ENCODE measurements at places on chromosomes 13 and 19.

GRCh38 chr13:50116430-50116973 is 101.3 kb downstream of the KCNRG start:
- no peak for DNase-seq

GRCh38 chr13:59230484-59231264 is 933.1 kb downstream of the DIAPH3 start:
- DNase-seq: peak; percentile 10

DNA sequence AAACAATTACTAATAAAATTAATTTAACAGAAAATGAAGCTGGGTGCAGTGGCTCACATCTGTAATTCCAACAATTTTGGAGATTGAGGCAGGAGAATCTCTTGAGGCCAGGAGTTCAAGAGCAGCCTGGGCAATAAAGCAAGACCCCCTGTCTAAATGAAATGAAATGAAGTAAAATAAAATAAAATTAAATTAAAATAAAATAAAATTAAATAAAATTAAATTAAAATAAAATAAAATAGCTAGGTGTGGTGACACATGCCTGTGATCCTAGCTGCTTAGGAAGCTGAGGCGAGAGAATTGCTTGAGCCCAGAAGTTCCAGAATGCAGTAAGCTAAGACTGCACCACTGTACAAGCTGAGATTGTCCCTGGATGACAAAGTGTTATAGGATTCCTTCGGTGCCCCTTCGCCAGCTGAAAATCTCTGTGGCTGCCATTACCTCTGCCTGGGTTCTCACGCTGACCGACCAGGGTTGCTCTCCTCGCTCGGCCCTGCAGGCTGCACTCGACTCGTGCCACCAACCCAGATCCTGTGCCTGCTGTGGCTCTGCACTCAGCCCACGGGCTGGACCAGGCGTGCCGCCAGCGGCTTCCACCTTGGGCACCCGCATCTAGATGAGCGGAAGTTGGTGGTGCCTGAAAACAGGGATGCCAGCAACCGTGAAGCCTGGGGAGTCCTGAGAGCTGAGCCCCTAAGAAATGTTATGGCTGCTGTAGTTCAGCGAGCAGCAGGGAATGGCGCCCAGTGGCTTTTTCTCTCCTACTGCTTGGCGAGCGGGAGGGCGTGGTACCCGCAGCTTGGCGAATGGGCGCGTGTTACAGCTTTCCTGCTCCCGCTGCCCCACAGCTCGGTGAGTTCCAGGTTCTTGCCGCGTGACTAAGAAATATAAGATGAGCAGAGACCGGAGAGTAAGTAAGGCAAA is 539.2 kb upstream of the PCDH9 start:
- DNase-seq: no peak

- no peak for DNase-seq
Observed at GRCh38 chr13:68190818-68191217, 960.7 kb upstream of the PCDH9 start.

- DNase-seq: no peak
Observed at GRCh38 chr13:86813198-86813597, 858.0 kb upstream of the SLITRK5 start.

GRCh38 chr13:39892721-39893685 is 237.5 kb downstream of the COG6 start:
- no peak for DNase-seq

GRCh38 chr19:49912965-49913685 is 15.9 kb upstream of the ATF5 start:
- DNase-seq: peak; percentile 93

DNA sequence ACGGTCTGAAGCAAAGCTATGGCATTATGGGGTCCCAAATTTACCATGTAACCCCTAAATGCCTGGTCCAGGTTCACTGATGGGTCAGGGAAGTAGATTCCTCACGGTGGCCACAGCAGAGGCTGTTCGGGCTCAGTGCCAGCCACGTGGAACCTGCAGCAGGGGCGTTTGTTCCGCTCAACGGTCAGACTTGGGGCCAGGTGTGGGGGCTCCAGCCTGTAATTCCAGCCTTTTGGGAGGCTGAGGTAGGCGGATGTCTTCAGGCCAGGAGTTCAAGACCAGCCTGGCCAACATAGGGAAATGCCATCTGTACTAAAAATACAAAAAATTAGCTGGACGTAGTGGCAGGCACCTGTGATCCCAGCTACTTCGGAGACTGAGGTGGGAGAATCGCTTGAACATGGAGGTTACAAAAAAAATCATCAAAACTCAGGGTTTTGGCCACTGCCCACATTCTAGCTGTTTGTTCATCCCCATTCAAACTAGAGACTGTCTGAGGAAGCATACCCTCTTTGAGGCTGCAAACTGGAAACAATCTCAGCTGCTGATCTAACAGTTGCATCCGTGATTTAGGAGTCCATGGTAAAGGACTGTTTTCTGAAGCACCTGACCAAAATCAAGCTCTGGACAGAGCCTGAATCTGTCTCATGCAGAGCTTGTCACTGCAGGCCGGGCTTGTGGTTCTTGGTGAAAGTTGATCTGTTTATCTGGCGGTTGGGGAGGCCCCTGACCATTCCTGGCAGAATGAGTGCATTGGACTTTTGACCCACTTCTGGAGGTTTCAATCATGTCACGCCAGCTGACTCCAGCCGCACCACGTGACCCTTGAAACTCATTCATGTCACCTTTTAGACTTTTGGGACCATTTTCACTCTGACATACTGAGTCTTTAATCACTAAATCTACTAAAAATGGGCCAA is 30.2 kb upstream of the ZNF331 start:
- DNase-seq: no peak

- DNase-seq: no peak
Observed at GRCh38 chr19:35759697-35760096, 1.7 kb downstream of the PROSER3 start.

GRCh38 chr13:74204602-74205312 is 70.6 kb upstream of the KLF12 start:
- DNase-seq: no peak

Measured in posterior cingulate gyrus (tissue), 11 donors.